ENCODE measurements at places on chromosomes 11 and 22.

DNA sequence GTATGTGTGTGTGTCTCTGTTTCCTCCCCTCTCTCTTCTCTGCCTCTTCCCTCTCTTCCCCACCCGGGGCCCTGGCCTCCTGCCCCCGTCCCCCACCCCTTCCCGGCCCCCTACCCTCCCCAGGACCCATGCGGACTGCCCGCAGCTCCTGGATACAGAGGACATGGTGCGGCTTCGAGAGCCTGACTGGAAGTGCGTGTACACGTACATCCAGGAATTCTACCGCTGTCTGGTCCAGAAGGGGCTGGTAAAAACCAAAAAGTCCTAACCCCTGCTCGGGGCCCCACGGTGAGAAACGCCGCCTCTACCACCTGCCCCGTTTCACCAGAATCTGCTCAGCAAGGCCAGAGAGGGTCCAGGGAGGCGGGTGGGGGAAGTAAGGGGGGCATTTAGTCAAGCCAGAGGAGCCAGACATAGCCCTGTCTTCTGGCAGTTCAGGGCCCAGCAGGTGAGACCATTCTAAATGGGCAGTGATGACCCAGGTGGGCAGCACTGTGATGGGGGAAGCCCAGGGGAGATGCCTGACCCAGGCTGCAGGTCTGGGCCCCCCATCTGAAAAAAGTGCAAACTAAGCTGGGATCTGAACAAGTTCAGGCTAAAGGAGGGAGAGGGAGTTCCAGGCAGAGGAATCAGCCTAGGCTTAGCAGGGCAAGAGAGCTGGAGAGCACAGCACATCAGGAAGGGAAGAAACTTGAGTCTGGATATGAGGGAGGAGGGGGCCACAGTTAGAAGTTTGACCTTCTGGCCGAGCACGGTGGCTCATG lies 6.4 kb downstream of the SELENOM start:
- no peak for DNase-seq

GRCh38 chr11:16759857-16760508 lies 21.5 kb downstream of the C11orf58 start:
- no peak for DNase-seq

DNA sequence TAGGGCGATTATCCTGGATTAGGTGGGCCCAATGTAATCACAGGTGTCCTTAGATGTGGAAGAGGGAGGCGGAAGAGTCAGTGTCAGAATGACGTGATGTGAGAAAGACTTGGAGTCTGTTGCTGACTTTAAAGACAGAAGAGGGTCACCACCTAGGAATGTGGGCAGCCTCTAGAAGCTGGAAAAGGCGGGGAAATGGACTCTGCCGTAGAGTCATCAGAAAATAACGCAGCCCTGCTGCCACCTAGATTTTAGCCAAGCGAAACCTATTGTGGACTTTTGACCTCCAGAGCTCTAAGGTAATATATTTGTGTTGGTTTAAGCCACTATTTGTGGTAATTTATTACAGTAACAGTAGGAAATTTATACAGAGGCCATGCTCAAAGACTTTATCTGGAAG lies 4.8 kb downstream of the DDX10 start:
- no peak for DNase-seq

DNA sequence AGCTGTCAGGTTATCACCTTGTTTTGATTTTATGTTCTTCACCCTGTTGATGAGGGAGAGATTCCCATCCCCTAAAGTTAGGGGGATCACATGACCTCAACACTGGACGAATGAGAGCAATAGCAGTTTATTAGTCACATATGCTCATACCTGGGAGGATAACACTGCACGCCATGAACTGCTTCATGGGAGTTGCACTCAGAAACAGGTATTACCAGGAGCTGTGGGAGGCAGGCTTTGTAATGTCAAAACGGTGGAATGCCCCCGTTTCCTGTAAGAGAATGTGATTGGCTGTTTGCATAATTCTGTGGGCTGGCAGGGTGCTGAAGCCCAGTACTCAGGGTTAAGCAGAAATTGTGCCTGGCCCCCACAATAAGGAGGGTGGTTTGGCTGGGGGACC lies 3.2 kb upstream of the THY1 start:
- DNase-seq = no peak

DNA sequence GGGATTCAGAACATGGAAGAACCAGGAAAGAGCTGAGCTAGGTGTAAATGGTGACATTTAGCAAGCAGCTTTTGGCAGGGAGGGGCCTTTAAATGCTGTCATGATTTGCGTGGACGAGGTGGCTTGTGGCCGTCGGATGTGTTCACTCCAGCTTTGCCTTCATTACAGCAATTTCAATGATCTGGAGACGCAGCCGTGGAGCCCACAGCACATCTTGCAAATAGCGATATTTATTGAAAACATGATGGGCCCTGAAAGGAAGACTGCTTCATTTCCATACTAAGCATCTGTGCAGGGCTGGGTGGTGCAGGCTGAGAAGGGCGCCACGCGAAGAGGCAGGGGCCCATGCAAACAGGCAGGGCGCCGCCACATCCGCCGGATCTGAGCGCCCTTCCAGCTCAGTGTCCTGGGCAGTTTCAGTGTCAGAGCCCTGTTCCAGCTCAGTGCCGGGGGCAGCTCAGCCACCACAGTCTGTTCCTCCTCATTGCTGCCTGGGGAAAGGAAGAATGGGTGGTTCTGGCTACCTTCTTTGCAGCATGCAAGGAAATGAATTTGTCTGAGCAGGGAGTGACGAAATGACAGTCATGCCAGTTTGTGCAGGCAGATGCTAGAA lies 111.1 kb upstream of the TTC12 start:
- no peak for DNase-seq

- no peak for DNase-seq
These were observed 7.1 kb downstream of the YWHAH start for GRCh38 chr22:31951194-31952093.

DNA sequence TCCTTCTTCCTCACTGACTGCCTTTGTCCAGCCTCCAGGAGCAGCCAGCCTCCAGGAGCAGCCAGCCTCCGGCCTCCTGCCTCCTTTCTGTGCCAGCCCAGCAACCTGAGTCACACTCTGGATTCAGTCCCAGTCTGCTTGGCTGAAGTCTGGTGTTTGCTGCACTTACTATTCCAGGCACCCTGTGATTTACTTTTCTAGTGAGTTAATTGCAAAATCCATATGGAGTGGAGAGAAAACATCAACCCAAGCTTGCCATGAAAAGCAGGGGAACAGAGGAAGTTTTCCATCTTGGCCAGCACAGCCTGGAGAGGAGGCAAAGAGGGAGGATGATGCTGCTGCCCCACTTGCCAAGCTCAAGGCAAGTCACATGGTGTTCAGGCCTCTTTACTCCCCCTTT lies 400.5 kb downstream of the TENM4 start:
- DNase-seq = no peak

DNA sequence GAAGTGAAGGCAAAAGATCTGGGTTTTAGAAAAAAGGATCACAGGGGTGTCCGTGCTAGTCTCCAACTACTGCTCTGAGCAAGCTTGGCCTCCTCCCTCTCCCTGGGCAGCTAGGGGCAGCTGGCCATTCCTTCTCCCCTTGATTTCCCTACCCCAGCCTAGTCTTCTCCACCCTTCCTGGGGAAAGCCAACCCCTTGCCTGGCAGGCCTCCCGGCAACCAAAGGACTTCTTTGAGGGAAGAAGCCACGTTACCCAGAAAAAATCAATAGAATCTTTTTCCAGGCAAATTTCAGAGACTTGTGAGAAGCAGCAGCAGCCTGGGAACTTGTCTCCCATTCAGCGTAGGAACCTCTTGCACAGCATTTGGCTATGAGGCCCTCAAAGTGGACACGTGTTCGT lies 91.5 kb downstream of the MIAT start:
- no peak for DNase-seq

DNA sequence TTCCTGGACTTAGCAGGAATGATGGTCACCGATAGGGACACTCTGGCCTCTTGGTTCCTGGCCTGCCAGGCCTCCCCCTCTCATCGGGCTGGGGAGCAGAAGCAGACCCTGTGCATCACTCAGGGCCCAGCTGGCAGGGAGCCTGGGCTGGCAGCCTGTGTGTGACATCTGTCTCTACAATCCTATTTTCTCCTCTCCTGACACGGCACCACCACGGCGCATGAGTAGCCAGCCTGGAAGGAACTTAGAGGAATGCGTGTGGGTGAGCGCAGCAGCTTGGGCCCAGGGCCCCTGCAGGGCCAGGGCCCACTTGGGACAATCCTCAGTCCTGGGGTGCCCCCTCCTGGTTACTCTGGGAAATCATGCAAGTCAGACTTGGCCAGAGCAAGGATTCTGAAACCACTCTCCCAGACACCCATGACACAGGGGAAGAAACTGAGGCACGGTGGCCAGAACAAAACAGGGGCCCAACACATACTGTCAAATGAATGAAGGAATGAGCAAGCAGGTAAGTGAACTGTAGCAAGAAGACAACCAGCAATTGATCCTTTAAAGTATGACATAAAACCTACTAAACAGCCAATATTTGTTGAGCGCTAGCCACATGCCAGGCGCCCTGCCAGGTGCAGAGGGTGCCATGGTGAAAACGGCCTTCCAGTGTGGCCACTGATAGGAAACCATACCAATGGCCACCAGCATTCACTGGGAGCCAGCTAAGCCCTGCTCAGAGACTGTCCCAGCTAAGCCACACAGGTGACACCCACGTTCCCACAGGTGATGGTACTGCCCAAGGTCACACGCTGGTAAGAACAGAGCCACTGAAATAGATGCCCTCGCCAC lies 13.3 kb downstream of the RSPH14 start:
- DNase-seq = peak; percentile 49

GRCh38 chr22:17698948-17699347 lies 60.4 kb downstream of the BCL2L13 start:
- no peak for DNase-seq

DNA sequence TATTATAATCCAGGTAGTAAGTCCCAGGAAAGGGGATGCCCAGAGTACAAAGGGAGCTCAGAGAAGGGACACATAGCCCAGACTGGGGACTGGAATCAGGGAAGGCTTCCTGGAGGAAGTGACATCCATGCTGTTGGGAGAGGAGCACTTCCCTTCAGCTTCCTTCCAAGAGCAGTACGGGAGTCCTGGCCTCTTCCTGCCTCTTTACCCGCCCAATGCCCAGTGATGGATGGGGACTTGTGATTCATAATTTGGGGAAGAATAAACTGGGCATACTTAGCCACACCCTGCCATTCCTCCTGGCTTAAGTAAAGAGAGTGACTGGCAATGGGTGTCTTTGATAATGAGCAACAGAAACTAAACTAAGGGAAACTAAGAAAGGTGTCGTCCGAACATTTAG lies 11.5 kb downstream of the C11orf91 start:
- no peak for DNase-seq

- no peak for DNase-seq
These were observed 2.1 kb downstream of the OR5B21 start for GRCh38 chr11:58505849-58506248.

- DNase-seq = no peak
These were observed 3.5 kb downstream of the KCNJ5 start for GRCh38 chr11:128894685-128895084.

DNA sequence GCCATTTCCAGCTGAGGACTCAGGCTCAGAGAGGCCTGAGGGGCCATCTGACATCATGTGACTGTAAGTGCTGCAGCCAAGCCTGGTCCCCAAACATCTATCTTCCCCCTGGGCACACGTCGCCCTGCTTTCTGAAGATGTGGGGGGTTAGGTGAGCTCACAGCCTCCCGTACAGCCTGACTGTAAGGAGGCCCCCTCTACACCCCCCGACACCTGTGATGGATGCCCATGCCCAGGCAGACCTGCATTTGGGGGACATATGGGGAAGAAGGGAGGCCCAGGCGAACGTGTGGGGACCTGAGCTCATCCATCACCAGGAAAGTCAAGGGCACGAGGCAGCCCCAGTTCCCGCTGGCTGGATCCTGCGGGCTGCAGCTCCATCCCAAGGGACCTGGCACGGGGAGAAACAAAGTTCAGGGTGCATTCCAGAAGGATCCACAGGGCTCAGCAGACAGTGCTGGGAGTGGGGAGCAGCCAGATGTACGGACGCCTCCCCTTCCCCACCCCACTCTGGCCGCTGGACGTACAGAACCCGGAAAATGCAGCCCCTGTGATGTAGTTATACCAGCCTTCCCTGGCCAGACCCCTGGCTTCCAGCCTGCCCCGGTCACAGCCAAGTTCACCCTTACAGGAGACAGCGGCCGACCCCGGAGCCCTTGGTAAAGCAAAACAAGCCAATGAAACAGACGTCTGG lies 1431.4 kb downstream of the BRD1 start:
- DNase-seq = no peak
